Activated naive CD4-positive, alpha-beta T cell treated with anti-CD3 and anti-CD28 coated beads for 36 hours (primary cell): ENCODE measurements at places on chromosomes 16 and 17.

- no peak for DNase-seq
These were observed 31.9 kb downstream of the RNF213 start for GRCh38 chr17:80292521-80292971.

DNA sequence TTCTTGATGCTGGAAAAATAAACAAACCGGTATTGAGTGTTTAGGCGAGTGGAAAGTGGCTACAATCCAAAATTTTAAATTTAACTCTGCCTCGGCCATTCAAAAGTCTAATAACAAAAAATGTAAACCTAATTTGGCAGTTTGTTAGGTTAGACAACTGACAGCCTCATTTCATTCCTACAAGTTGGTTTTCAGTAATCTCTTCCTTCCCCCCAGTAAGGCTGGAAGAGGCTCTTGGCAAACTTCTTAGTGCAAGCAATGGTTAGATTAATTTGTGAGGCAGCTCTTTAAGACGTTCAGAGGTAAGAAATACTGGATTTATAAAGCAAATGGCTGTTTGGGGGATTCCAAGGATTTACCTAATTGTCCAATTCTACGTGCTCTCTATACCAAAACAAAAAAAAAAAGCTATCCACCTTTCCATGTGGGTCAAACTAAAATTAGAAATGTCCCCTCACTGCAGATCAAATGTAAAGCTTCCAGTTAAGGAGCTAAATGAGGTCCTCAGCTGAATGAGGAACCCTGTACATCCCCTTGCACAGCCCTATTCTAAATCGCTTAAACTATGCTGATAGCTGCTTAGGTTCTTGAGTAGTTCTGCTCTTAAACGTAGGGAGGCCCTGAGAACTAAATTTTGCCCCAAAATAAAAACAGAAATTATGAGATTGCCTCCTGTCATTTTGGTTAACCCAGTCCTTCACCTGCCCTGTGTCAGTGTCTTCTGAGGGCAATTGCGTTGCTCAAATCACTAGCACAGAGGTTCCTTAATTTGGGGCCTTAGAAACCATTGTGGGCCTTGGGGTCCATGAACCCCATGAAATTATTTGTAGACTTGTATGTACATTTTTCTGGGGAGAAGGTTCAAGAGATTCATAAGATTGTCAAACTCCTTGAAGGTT, 2.9 kb downstream of the HEXIM1 start:
- DNase-seq, result no peak

DNA sequence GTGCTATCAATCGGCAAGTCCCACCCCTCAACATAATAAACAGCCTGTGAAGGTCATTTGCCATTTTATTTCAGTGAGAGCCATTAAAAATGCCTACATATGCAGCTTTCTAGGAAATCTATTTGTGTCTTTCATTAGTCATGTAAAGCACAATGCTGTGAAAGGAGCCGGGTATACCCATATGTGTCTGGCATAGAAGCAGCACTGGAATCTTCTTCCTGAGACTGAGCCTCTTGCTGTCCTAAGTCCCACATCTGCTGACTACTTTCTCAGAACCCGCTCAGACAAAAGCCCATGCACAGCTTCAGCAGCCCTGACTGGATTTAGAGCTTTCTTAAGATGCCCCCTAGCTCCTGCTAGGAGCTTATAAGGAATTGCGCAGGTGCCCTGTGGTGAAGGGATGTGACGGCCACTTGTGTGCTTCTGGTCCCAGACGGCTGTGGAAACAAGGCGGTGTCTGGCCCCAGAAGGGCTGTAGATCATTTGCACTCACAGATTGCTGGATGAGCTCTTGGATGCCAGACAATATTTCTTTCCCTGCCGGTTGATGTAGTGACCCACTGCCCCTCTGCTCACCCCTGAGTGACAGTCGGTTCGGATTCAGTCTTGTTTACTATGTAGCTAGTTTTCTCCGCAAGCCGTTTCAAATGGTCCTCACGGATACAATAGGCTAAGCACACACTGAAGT, 172.2 kb downstream of the ANKFN1 start:
- no peak for DNase-seq

- no peak for DNase-seq
These were observed 7.3 kb downstream of the CACNA1H start for GRCh38 chr16:1159973-1160772.

GRCh38 chr16:74903901-74904678, 80.8 kb downstream of the WDR59 start:
- DNase-seq, result no peak
